ENCODE measurements at places on chromosomes 7 and 10.

DNA sequence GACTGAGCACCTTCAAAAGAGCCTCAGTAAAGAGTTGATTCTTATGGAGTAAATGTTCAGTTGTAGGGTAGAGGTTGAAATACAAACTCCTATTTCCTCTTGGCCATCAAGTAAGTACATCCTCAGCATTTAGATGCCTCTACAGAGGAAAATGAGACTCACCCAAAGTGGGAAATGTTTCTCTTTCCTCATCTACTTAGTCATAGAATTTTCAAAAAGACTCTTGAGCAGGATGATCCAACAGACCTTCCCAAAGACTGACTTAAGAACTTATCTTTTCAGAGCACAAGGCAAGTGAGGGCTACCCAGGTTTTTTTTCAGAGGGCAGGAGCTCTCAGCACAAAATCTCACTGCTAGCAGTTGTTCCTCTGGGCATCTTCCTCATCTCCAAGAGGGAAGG is 449.1 kb downstream of the KCNMA1 start:
- DNase-seq = no peak

DNA sequence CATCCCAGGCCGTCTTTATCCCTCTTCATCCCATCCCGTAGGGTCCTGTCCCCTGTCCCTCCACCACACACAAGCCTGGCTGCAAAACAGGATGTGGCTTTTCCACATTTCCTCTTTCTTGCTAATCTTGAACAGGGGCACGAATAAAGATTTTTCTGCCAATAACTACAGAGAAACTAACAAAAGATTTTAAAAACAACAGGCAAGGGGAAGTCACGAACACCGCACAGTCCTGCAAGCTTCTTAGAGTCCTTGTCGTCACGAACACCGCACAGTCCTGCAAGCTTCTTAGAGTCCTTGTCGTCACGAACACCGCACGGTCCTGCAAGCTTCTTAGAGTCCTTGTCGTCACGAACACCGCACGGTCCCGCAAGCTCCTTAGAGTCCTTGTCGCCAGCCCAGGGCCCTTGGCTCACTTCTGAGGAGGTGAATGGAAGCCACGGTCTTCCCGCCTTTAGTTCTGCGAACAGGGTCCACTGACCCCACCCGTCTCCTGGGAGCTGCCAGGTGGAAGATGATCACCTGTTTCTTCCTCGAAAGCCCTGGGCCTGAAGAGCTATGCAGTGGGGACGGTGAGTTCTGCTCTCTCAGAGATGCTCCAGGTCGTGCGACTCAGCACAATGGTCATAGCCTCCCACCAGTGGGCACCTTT is 10.3 kb upstream of the INSIG1 start:
- no peak for DNase-seq

GRCh38 chr7:138077809-138078208 is 1.6 kb downstream of the AKR1D1 start:
- DNase-seq = no peak

DNA sequence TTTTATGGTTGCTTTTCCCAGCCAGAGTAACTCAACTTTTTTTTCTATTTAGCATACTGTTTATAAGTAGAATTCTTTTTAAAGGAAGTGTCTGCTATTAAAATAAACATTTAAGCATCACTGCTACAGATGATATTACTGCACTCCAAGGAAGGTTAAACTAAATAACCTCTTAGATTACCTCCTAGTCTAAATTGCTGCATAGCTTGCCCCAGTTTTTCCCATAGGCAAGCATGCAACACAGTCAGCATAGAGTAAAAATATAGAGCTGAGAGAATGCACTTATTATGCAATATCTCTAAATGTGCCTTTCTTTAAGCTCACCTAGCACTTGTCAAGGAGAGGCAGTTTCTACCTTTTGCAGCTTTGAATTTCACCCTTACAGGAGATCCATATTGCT is 1392.4 kb upstream of the CELF2 start:
- DNase-seq = no peak

- DNase-seq = peak; percentile 53
These were observed 5.5 kb downstream of the ELOVL3 start for GRCh38 chr10:102231357-102232318.

DNA sequence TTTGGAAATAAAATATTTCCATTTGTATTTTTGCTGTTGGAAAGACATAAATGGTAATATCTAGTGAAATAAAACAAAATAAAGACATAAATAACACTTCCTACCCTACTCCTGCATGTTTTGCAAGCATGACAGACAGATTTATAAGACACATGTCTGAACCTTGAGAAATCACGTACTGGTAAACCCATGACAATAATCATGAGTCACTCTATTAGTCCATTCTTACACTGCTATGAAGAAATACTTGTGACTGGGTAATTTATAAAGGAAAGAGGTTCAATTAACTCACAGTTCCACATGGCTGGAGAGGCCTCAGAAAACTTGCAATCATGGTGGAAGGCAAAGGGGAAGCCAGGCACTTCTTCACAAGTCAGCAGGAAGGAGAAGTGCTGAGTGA is 942.2 kb downstream of the REEP3 start:
- no peak for DNase-seq

DNA sequence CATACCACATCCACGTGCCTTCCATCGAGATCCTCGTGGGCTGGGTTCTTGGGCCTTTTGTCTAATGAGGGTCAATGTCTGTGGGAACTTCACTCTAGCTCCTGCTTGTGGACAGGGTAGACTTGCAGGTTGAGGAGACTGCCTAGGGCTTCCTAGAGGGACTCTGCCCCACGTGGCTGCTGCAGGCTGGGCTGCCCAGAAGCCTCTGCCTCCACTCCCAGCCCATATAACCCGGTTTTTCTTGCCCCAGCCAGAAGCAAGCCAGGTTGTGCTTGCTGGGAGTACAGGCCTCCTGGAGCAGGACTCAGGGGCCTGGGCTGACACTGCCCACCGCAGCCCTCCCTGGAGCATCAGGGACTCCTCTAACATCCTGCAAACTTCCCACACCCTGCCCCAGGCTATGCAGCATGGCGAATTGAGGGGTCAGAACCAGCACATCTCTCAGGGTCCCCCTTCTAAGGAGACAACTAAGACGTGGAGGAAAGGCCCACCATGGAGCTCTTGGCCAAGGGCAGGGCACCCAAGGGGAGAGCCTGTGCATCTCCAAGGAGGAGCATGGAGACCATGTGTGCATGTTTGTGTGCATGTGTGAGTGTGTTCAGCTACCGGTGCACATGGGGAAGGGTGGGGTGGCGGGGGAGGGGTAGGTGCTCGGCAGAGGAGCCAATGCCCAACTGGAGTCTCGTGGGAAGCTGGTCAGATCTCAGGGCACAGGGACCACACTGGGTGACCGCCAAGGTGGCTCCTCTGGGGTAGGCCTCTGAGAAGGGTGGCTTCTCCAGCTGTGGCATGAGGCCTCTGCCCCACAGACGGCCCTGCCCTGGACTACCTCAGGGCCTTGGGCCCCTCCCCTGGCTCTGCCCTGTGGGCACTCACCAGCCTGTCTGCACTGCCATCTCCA is 62.6 kb downstream of the RASGEF1A start:
- DNase-seq = no peak

- DNase-seq = no peak
These were observed 195.4 kb downstream of the MGMT start for GRCh38 chr10:129662426-129662825.
